ENCODE measurements at places on chromosomes 6 and 20.

DNA sequence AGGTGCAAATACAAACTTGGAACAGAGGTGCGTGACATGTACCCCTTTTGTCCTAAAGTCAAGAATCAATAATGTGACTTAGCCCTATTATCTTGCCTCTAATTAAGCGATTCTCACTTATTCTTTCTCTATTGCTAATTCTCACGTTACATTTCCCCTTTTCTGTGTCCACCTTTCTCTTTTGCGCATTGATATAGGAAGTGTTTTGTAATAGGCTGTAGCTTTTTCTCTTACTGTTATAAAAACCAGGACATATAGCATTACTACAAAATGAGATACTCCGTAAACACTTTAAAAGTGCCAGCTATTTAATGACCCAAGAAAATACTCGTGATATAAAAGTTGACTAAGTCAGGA is 669 bp upstream of the TMEM30A start:
- no peak for DNase-seq

GRCh38 chr6:13009461-13009860 is 292.9 kb downstream of the PHACTR1 start:
- DNase-seq, result no peak

- DNase-seq, result peak; percentile 52
Observed at GRCh38 chr20:25360631-25361286, 29.9 kb downstream of the ABHD12 start.

DNA sequence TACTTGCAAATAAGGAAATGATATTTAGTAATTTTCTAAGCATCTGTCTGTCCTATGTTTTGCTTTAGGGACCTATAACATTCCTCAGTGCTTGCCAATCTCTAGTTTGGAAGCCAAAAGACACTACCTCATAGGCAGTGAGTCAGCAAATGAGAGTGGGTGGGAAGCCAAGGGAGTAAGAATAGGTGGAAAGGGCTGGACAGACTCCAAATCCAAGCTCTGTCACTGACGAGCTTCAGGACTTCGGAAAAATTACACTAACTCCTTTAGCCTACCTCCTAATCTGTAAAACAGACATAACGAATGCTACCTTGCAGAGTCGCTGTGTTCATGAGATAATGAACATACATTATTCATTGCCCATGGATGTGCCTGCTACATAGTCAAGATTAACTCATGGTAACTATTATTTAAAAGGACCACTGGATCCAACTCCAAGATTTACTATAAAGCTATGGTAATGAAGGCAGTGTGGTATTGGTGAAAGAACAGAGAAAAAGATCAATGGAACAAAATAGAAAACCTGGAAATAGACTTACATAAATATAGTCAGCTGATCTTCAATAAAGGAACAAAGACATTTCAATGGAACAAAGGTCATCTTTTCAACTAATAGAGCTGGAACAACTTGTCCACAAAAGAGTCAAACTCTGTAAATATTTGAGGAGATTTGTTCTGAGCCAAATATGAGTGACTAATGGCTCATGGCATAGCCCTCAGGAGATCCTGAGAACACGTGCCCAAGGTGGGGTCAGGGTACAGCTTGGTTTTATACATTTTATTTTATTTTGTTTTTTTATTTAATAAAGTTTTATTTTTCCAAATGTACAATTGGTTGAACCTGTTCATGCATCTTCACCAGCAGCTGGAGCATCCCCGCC is 64.1 kb downstream of the FAM50B start:
- peak; percentile 93 for DNase-seq

DNA sequence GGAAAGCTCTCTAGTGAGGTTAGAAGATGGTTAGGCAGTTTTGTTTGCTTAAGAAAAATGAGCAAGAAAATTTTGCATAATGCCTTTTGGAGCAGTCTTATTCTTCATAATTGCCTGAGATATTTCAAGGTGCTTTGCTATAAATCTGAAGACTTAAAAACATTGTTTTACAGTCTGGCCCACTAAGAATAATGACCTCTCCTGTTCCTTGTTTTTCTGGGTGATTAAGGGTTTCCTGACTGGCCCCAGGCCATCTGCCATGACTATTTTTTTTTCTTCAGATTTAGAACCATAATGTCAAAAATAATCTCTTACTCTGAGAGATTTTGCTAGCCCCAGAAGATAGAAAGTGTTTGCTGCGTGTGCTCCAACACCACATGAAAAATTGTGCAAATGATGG is 72.3 kb upstream of the CENPW start:
- DNase-seq, result no peak

- DNase-seq, result no peak
Observed at GRCh38 chr20:8005575-8006366, 13.8 kb downstream of the TMX4 start.

DNA sequence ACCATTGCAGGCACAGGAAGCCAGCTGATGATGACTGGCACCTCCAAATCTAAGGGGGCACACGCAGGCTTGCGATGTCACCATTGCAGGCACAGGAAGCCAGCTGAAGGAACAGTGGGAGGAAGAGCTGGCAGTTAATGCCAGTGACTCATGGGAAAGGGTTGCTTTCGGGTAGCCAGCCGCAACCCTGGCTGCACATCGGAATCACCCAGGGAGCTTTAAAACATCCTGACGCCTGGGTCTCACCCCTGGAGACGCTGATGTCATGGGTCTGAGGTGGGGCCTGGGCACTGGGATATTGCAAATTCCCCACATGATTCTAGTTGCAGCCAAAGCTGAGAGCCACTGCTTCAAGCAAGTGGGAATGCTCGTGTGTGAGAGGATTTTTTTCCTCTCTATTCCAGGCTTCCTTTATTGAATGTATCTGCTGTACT is 16.1 kb upstream of the CCN6 start:
- DNase-seq, result peak; percentile 94

- no peak for DNase-seq
Observed at GRCh38 chr20:41268917-41269652, 48.4 kb downstream of the ZHX3 start.

DNA sequence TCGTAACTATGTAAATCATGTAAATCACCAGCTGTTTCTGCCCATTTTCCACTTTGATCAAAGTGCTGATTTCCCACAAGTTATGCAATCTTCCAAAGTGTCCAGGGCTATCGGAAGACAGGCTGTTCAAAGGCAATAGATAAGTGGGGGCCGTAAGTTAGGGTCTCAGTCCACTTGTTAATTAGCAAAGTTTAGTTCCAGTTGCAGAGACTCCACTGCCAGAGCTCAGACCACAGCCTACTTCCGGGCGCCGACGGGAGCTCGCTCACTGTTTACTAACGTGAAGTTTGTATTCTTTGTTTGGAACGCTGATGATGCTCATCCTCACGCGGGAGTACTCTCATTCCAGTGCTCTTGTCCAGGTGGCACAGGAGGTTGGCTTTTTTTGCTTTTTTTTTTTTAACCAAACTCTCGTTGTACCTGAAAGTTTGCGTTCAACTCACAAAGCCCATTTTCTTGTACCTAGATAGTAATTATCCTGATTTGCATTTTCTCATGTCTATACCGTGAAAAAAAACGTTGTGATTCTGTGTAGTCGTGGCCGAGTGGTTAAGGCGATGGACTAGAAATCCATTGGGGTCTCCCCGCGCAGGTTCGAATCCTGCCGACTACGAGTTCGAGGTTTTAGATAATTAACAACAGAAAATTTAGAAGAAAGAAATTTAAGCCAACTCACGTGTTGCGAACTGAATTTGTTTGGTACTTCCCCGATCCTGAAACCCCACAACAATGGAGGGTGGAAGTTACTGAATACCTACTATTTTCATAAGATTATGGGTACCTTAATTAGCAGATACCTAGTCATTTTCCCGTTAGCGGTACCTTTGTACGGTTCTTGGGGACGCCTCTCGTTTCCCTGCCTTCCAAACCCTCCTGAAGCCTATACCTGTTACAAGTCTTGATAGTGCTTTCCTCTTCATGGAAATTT is 29.9 kb upstream of the ZNF184 start:
- peak; percentile 47 for DNase-seq

GRCh38 chr20:44471481-44471882 is 4.2 kb upstream of the TTPAL start:
- DNase-seq, result no peak

DNA sequence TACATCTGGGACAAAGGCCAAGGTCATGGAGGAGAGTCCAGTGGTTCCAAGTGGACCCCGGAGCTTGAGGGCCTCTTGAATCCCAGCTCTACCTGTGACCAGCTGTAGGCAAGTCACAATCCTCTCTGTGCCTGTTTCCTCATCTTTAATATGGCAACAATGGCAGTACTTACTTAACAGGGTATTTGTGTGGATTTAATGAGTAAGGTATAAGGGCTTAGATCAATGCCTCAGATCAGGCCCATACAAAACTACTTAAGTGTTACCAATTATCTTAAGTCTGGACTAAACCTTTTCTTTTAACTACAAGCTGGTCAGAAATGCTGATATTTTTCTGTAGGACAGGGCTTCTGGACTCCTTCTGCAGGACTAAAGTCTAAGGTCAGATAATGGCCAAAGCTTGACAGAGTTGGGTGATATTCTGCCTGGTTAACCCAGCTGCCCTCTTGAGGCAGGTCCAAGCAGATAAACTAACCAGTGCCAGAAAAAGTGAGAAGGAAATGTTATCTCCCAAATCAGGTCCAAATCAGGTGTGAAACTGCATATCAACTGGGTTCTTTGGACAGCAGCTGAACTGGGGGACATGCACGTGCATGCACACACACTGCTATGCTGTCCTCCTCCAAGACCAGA is 2.2 kb downstream of the SULF2 start:
- DNase-seq, result no peak

Measured in NCI-H226 (cell line).